ENCODE measurements at places on chromosomes 2 and 18.

GRCh38 chr2:11065833-11066485, 89.3 kb upstream of the SLC66A3 start:
- DNase-seq = no peak

GRCh38 chr2:159164457-159164911, 122.0 kb downstream of the WDSUB1 start:
- DNase-seq = no peak

GRCh38 chr2:177212891-177213856, 580 bp downstream of the HNRNPA3 start:
- DNase-seq = peak; percentile 81

GRCh38 chr2:37672104-37672869, 845 bp upstream of the CDC42EP3 start:
- DNase-seq = peak; percentile 63

DNA sequence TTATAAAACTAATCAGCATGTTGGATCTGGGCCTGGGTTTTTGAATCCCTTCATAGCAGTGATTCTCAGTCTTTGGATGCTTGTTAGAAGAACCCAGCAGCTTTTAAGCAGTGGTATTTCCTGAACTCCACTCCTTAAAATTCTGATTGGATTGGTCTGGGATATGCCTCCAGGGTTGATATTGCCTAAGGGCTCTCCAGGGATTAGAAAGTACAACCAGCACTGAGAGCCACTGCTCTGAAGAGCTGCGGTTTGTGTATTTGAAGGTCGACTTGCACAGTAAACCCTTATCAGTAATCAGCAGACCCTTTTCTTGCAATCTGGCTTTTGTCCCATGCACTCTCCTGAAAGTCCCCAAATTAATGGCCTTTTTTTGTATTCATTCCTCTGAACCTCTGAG, 17.0 kb upstream of the RBMS1 start:
- DNase-seq = no peak

- DNase-seq = no peak
These were observed 164.9 kb downstream of the BABAM2 start for GRCh38 chr2:28055325-28055970.

DNA sequence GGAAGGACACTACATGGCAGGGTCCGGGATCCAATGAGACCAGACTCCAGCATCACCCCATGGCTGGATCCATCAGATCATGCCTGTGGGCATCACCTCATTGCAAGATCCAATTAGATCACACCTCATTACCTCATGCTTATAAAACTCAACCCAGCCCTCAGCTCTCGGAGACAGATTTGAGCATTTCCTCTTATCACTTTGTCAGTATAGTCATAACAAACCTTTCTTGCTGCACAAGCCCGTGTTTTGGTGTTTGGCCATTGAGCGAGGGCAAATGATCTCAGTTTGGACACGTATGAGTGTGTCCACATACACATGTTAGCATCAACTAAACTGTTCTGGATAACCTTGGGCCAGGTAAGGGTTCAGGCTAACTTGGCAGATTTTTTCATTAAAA, 58.8 kb downstream of the CCDC195 start:
- DNase-seq = no peak

DNA sequence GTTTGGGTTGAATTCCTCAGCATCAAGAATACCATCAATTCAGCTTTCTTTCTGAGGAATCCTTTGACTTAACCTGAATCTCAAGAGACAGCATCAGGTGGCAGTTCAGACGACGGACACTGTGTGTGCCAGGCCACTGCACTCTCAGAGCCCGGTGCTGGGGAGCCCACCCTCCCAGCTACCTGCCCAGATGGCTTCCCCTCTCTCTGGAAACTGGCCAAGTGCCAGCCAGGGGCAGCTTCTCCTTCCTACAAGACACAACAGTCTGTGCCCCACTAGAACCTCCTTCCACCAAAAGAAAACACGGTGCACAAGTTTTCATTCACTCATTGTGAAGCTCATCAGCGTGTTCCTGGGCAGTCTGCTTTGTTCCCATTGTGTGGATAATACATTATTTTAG, 28.5 kb downstream of the MAL start:
- DNase-seq = no peak

DNA sequence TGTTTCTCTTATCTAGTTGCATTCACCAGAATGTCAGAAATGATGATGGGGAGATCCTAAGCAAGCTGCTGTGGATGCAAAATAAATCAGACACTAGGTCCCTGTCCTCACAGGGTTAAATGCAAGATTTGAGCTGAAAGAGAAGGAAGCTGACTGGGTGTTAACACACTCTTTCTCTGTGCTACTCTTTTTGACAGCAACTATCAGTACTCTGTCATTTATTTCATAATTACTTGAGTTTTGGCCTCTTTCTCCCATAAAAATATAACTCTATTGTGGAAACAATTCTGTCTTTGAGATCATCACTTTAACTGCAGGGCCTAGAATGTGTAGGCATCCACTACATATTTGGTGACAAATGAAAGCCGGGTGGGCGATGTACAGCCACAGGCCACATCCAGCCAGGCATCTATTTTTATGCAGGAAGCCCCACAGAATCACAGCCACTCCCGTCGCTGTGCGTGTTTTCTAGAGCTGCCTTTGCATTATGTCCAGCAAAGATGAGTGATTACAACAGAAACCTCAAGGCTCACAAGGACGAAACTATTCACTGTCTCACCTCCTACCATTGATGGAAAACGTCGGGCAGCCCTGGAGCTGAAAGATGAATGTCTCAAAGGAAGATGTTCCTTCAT, 849.0 kb downstream of the RNF144A start:
- no peak for DNase-seq

- no peak for DNase-seq
These were observed 1.9 kb upstream of the ANKRD39 start for GRCh38 chr2:96859681-96860064.

- no peak for DNase-seq
These were observed 40.1 kb upstream of the EPHA4 start for GRCh38 chr2:221612161-221612560.

DNA sequence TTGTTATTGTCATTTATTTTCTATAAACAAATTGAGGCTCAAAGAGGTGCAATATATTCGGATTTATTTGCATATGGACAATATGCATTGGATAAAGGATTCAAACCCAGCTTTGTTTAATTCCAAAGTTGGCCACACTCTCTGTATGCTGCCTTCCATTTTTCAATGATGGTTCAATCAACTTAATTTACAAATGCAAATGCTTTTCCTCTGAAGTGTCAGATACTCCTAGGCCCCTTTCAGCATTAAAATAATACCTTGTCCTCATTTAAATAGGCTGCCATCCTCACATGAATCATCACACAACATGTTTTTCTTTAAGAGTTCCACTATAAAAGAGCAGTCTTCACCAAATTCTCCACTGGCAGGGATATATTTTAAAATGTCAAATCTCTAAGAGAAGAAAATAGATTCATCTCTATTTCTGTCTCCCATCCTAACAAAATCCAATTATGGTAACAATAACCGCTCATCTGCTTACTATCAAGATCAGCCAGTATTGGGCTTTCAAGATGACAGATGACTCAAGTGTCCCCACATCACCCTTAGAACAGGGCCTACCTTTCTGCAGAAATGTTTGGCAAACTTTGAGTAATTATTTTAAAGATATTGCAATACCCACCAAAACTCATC, 114.8 kb downstream of the SCG2 start:
- DNase-seq = no peak

- DNase-seq = no peak
These were observed 851.6 kb downstream of the DCC start for GRCh38 chr18:53191634-53192033.

DNA sequence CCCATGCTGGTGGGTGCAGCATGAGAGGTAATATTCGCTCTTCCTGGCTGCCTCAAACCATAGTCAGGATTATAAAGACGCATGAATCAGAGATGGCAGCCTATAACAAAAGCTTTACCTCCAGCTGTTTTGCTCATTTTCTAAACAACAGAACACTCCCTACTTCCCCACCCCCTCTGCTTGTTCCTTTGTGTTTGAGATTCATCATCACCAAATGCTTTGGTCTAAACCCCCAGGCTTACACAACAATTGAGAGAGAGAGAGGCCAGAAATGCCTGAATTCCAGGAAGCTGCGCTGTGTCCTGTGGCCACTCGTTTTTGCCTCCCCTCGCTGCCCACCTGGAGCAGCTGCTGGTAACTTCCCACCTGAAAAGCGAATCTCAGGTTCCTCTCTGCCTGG, 78.8 kb upstream of the CAPN13 start:
- DNase-seq = no peak

GRCh38 chr2:113111823-113112287, 15.5 kb upstream of the IL1RN start:
- no peak for DNase-seq

DNA sequence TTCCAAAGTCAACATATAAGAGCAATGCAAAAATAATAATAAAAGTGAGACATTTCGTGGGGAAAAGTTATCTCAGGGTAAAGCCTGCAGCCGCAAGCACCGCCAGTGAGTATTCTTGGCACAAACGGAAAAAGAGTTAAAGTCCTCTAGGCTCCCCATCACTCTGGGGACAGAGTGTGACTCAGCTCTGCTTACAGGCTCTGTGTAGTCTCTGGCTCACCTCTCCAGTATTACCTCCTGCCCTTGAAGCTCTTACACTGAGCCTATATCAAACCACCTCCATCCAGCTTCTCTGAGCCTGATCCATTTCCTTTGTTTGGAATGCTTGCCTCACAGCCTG, 55.5 kb downstream of the MTHFD2 start:
- DNase-seq = no peak

DNA sequence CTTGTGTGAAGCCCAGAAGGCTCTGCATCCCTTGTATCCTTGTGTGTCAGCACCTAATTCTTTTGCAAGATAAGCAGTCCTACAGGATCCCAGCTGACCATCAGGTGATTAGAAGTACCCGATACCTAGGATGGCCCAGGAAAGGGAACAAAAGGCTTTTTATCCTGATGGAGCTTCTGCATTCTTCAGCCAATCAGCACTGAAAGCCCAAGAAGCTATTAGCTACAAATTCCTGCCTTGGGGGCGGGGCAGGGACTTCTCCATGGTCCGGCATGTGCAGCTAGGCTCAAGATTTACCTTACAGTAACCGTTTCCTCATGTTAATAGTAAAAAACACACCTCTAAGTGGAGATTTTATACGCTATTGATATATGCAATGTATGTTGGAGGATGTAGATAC, 264.6 kb upstream of the THUMPD2 start:
- no peak for DNase-seq

DNA sequence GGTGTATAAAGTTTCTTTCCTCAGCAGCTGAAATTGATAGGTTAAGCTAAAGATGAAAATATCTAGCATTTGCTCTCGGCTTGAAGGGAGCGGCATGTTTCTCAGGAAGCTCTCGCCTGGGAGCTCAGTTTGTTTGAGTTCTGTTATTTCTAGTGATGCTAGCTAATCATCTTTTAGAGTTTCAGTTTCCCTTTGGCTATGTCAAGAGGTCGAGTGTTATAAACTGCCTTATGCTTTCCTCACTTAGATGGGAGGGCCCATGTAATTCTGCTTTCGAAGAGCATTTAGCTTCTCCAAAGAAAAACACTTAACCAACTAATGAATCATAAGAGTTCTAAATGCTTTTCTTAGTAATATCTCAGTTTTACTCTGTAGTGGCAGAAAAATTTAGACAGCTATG, 33.6 kb downstream of the PLCL1 start:
- no peak for DNase-seq

DNA sequence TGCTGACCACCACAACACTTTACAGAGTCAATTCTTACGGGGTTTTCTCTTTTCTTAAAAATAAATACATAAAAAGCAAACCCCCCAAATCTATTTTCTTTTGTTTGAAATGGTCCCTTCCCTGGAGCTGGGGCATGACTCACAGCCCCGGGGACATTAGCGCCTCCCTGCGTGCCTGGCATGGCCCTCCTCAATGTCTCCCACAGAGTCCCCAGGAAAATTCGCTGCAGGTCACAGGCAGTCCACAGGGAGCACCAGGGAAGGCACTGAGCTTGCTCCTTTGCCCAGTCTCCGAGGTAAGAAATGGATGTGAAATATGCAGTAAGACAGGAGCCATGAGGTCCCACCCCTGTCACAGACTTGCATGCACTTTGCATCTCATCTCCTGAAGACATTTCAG, 142.5 kb downstream of the LAMA1 start:
- DNase-seq = no peak

- DNase-seq = no peak
These were observed 495 bp upstream of the TTC32 start for GRCh38 chr2:19902216-19902740.

Measured in fibroblast of the conjunctiva (primary cell).